ENCODE measurements at places on chromosomes 3 and 15.

- no peak for DNase-seq
Measured at GRCh38 chr3:162538491-162538890, 1041.9 kb downstream of the OTOL1 start.

DNA sequence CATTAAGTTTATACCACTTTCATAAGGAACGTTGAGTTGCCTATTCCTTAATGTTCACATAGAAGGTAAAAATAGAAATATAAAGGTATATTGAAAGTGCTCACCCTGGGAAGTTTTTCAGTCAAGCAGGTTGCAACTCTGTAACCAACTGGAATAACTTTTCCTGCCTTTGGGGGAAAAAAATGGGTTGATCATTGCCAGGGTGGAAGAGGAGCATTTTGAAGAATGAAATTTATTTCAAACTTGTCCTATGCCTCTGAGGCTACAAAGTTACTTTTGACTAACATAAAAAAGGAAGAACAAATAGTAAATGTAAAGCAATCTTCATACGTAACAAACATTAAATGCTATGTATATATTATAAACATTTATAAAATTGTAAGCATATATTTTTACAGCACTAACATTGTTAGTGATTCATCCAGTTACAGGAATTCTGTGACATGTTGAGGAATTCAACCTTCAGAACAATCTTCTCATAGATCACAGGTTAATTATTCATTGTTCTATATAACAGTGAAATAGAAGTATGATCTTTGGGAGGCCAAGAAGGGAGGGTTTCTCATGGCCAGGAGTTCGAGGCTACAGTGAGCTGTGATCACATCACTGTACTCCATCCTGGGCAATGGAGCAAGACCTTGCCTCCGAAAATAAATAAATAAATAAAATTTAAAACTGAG, 13.5 kb downstream of the EFHB start:
- DNase-seq = no peak

GRCh38 chr3:34359064-34359463, 560.6 kb downstream of the PDCD6IP start:
- DNase-seq = no peak

- peak; percentile 44 for DNase-seq
Measured at GRCh38 chr15:83978588-83978987, 257.0 kb upstream of the GOLGA6L4 start.

DNA sequence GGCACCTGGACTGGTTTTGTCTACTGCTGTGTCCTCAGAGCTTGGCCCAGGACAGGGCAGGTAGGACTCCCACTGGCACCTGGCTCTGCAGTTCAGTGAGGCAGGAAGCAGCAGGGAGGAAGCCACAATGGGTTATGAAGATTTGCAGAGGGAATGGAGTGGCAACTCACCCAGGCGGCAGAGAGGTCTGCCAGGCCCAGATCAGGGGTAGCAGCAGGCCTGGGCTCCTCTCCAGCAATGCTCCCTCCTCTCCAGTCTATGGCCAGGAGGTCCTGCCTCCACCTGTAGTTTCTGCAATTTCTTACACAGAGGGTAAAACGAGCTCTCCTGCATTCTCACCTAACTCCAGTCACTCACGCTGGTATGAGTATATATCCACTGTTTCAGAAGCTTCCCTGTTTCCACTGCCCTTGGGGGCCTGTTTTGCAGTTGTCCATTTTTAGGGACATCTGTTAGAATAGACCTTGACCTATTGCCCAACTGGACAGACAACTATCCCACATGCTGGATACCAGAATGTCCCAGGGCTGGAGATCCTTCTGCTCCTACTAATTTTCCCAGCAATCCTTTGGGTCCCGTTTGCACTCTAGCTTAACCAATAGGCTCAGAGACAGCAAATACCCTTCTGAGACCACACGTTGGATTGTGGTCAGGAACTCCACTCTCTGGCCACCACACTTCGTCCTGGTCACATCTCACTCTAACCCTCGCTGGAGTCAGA, 35.2 kb downstream of the HMCES start:
- peak; percentile 20 for DNase-seq

- no peak for DNase-seq
Measured at GRCh38 chr15:68601206-68602197, 22.7 kb downstream of the CORO2B start.
